Left renal cortex interstitium (tissue), 4 donors: ENCODE measurements at places on chromosomes 13 and 19. TPM values are rescaled to one million over a fixed set of nuclear protein-coding genes. Genes with fewer than 3 reads are reported as not detected.

DNA sequence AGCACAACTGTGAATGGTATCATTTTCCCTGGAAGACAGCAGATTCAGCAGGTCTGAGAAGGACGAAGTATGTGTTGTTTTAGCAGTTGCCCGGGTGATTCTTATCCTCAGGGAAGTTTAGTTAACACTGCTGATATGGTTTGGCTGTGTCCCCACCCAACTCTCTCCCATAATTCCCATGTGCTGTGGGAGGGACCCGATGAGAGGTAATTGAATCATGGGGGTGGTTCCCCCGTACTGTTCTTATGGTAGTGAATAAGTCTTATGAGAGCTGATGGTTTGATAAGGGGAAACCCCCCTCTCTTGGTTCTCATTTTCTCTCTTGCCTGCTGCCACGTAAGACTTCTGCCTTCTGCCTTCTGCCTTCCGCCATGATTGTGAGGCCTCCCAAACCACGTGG, 81.0 kb upstream of the UBAC2 start:
- no peak for DNase-seq

CGB2 gene
- 0.28 TPM for polyA plus RNA-seq

TUBB4A gene
- 25.4 TPM for polyA plus RNA-seq

HCST gene
- 4.5 TPM for polyA plus RNA-seq

VSTM1 gene
- 0.27 TPM for polyA plus RNA-seq

- DNase-seq = no peak
These were observed 16.4 kb downstream of the SULT2B1 start for GRCh38 chr19:48568345-48568886.

DNA sequence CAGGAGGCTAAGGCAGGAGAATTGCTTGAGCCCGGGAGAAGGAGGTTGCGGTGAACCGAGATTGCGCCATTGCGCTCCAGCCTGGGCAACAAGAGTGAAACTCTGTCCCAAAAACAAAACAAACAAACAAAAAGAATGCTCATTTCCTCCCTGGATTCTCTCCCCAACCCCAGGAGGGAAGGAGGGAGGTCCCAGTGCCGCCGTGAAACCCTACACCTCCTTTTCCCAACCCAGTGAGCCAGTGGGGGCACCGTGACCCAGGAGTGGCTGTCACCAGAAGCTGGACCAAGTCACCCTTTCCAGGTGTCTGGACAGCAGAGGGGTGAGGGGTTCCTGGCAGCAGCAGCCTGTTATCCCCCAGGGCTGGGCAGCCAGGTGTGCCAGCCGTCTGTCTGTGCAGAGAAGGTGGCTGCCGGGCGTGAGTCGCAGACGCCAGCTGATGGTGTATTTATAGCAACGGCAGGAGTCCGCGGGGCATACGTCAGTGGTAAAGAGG, 23.5 kb downstream of the NFIC start:
- DNase-seq = no peak

DNA sequence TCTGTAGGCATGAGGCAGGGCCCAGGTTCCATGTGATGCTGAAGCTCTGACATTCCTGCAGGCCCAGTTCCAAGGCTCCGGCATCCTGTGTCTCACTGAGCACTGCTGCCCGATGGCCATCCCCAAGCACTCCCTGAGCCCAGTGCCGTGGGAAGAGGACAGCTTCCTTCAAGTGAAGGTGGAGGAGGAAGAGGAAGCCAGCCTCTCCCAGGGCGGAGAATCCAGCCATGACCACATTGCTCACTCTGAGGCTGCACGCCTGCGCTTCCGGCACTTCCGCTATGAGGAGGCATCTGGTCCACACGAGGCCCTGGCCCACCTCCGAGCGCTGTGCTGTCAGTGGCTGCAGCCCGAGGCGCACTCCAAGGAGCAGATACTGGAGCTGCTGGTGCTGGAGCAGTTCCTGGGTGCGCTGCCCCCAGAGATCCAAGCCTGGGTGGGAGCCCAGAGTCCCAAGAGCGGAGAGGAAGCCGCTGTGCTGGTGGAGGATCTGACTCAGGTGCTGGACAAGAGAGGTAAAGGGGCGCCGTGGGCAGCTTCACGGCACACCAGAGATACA, 8.0 kb downstream of the ZSCAN22 start:
- DNase-seq = no peak

SPACA4 gene
- polyA plus RNA-seq = not detected

DNA sequence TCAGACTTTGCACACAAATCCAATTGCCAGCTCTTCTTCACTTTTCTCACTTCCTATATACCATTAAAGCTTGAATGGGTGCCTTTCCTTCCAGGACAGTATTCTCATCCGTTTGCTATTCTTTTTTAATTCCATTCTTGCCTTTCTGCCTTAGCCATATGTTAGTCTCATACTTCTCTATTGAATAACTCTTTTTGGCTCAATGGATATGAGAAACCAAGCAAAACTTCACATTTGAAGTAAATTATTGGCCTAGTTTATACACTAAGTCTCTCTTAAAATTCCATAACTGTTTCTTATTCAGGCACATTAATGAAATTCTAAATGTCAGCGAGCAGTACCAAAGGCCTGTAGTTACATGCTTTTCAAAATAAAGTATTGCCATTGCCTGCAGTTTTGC, 129.6 kb upstream of the FRY start:
- DNase-seq = no peak

DNA sequence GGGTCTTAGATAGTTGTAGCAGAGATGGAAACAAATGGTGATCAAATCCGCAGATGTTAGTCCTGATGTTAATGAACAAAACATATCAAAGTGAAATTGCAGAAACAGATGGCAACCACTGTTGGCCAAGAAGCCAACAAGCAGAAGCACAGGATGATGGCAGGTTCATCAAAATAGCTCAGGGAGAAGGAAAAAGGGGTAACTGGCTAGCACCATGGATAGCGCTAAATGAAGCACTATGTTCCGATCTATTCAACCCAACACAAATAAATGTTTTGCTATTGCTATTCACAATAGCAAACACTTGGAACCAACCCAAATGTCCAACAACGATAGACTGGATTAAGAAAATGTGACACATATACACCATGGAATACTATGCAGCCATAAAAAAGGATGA, 413.7 kb downstream of the FGF14 start:
- no peak for DNase-seq

ZNF681 gene
- polyA plus RNA-seq = 6.7 TPM

COX7A1 gene
- 37.6 TPM for polyA plus RNA-seq

GRCh38 chr19:13102666-13103580, at the start of gene LYL1:
Gene LYL1 (minus strand): TSS chr19:13102858. CDS start chr19:13101171, 1,687 bp downstream.
- no peak for DNase-seq

PTGIR gene
- 2.8 TPM for polyA plus RNA-seq

GRCh38 chr13:68027306-68027705, 797.2 kb upstream of the PCDH9 start:
- no peak for DNase-seq

- no peak for DNase-seq
These were observed 1003.2 kb upstream of the PCDH20 start for GRCh38 chr13:62418872-62419271.

DNA sequence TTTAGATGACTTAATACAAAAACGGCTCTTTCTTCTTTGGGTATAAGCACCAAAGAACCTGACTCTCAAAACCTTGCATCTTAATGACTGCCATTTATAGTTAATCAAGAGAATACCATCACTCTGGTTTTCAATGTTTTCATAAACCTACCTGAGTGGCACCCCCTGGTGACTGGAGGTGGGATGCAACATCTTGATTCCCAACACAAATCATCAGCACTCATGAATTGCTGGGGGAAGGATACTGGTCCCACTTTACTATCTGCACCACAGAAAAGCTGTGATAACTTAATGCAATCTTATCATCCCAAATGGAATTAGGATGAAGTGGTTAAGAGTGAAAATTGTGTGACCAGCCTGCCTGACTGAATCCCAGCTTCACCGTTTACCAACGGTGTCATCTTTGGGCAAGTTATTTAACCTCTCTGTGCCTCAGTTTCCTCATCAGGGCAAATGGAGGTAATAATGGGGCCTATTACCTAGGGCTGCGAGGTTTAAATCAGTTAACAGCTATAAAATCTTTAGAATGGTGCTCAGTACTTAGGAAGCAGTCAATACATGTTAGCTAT, 366.4 kb downstream of the KLF12 start:
- DNase-seq = no peak

GRCh38 chr13:95317039-95317989, 16.1 kb upstream of the ABCC4 start:
- DNase-seq = no peak

DNA sequence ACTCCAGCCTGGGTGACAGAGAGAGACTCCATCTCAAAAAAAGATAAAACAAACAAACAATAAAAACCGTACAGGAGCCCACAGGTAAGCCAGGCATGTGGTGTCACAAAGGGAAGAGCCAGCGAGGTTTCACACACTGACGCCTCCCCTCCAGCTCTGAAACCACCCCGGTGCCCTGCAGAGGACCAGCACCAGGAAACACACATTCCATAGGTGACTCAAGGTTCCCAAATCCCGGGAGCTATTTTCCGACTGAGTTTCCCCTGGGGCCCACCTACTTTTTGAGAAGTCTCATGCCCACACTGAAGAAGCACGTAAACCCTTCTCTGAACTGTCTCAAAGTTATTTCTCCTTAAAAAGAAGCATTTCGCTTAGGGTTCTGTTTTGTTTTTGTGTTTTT, 40.3 kb downstream of the RHPN2 start:
- no peak for DNase-seq

ATP7B gene
- polyA plus RNA-seq = 17.2 TPM
